Activated T-helper 17 cell treated with anti-CD3 and anti-CD28 coated beads, Interleukin-2, amount 50 U/mL, for 72 hours (primary cell): ENCODE measurements at places on chromosomes 6 and 20. TPM values are rescaled to one million over a fixed set of nuclear protein-coding genes. Genes with fewer than 3 reads are reported as not detected.

The MTG2 gene
- 19.7 TPM for total RNA-seq

The MDFI gene
- not detected for total RNA-seq

The TMEM14A gene
- total RNA-seq = 20.3 TPM

The PHACTR1 gene
- 1.5 TPM for total RNA-seq

The ANKRD66 gene
- total RNA-seq = not detected

- ATAC-seq = no peak
Measured at GRCh38 chr6:101417900-101418299, 24.4 kb downstream of the GRIK2 start.

- no peak for ATAC-seq
Measured at GRCh38 chr20:33418033-33418432, 16.7 kb upstream of the CDK5RAP1 start.

- ATAC-seq = no peak
Measured at GRCh38 chr20:24096864-24097450, 108.4 kb upstream of the GGTLC1 start.

- no peak for ATAC-seq
Measured at GRCh38 chr6:3895312-3895653, 46.1 kb downstream of the FAM50B start.

DNA sequence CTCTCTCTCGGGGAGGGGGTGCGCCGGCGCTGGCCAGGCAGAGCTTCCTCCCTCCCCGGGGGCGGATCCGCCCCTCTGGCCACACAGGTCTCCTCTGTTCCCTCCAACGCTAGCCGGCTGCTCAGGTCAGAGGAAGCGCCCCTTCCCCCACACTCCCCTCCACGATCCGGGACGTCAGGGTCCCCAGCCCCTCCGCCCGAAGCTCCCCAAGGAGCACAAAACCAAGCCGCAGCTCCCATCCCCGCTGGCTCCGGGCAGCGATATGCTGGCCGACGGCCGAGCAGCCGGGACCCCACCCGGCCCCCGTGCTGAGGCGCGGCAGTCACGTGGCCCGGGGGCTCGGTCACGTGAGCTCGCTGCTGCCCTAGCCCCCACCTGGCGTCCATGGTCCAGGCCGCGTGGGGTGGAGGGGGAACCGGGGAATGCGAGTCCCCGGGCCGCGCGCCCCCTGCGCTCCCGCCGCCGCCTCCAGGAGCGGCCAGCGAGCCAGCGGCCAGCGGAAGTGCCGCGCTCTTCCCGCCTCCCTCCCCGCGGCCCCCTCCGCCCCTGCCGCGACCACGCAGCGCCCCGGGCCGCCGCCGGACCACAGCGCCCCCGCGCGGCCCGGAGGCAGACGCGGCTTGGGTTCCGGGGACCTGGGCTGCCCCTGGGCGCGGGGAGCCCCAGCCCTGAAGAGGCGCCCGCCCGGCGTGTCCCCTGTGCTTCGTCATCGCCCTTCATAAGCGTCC lies at the start of gene SLC35B2:
SLC35B2 (minus strand) TSS at position 504 of the 728 bp plus-strand sequence; CDS start at position 386, 118 bp downstream.
- ATAC-seq = peak; percentile 80
